Left forelimb (tissue), 1 donor: ENCODE measurements at places on chromosomes 3 and 15.

DNA sequence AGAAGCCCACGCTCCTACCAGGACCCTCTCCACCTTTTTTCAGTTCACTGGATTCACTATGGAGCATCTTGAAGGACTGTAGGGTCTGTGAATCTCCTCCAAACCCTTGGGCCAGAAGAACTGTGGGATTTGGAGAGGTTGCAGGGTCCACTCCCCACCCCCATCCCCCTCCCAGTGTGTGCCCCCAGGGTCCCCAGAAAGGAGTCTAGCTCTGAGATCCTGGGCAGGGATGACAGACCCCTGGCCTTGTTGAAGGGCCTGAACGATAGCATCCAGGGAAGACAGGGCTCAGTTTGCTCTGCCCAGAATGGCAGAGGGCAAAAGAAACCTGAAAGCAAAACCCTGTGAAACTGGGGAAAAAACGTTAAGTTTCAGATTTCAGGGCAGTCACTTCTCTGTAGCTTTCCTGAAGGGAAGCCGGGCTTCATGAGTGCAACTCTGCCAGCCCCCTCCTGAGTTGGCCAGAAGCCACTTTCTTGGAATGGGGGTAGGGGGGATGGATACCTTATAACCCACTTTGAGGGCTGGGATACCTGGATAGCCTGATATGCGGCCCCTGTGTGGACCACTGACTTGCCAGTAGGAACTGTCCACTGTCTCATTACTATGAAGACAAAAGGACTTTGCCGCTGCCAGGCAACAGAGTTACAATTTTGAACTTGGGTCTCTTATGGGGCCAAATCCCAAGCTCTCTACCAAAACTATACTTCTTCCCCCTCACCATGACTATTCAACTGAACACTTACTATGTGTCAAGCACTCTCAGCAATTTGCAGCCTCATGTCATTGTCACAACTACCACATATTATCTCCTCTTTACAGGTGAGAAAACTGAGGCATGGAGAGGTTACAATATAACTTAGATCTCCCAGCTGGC is 1.6 kb upstream of the CISH start:
- no peak for DNase-seq

DNA sequence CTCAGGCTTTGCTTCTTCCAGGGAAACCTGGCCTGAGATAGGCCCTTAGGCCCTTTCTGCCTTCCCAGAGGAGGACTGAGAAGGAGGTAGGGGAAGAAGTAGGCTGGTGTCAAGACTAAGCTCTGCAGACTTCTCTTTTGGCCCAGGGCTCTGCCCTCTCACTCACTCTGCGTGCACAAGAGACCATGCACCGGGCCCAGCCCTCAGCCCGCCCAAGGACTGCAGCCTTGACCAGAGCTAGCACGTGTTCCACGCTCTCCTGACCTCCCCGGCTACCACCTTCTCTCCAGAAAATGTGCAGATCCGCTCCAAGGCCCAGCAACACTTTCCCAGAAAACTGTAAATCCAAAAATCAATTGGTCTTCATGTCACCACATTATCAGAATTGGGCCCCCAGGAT is 59.8 kb downstream of the SEMA5B start:
- DNase-seq = no peak

DNA sequence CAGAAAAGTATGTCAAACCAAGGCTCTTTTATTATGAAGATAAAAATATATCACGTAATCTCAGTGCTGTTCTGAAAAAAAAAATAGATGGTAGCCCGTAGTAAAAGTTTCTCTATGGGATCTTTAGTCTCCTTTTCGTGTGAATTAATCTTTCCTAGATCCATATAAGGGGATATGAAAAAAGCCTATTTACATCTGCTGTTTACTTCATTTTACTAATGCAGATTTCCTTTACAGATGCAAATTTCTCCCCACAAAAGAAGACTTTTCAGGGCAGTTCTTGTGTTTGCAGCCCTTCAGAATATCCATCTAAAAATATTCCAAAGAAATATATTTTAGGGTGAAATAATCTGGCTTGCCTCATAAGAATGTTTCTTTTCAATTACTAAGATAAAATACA is 1291.7 kb downstream of the ROBO1 start:
- no peak for DNase-seq

DNA sequence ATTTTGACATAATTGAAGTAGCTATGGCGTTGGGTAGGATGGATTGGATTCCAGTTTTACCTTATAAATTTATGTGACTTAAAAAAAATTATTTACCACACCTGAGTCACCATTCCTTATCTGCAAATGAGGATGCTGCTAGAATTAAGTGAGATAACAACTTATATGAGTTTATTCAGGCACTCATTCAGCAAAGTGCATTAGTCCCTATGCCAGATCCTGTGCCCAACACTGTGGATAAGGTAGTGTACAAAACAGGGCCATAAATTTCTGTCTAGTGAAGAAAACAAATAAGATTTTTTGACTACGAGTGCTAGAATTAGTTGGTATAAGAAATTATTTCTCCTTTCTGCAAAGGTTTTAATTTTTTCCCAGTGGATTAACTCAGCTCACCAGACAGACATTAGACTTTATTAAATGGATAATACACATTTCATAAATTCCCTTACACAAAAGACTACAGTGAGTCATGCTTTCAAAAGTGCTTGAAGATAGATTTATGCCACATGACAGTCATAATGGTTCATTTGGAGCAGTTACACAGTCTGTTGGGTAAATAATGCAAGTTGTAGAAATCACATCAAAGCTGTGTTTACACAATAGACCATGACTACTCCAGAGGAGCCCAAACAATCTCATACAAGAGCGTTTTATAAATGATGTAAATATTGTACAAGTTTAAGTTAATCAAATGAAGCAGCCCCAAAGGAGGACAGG is 129.9 kb upstream of the TGFBR2 start:
- DNase-seq = no peak

DNA sequence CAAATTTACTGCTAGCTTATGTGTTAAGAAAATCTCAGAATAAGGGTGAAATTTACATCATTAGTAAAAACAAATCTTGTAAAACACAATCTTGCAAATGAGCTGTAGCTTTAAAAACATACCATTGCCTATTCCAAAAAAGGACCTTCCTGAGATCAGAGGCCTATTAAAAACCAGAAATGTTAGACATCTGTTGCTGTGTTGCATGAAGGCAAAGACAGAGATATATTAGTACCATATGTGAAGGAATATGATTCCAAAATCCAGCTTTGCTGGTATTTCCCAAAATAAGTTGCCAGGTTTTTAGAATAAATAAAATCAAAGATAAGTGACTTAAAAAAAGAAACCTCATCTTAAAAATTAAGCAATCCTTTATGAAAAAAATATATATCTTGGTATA is 504.1 kb upstream of the CDIN1 start:
- DNase-seq = no peak

- DNase-seq = no peak
Observed at GRCh38 chr3:196726788-196727675, 12.6 kb upstream of the PAK2 start.

DNA sequence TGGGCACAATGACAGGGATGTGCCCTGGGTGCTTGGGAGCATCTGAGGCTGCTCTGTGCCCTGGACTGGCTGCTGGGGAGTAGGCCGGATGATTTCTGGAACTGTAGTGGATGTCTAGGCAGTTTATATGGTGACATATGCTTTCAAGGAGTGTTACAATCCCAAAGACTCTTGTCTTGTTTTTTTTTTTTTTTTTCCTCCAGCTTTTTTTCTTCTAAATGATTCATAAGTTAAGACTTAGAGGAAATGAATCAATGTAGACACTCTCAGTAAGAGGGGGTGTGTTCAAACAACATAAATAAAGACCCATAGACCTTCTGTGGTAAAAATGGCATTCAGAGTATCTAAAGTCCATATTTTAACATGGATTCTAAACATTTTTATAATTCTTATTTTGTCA is 706.1 kb upstream of the GOLIM4 start:
- DNase-seq = no peak

DNA sequence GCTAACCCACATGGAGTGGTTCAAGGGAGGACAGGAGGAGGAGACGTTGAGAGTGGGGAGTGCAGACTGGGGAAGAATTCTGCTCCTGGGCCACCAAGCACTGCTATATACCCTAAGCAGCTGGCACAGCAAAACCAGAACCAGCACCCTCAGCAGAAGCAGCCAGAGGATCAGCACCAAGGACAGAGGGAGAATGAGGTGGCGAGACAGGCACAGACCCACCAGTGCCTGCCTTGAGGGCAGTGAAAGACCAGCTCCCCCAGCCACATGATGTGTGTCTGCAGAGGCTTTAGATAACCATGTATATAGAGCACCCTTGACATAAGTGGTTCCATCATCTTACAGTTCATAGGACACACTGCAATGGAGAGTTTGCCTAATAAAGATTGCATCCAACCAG is 319.0 kb downstream of the GABRB3 start:
- DNase-seq = no peak
